Inflammatory macrophage treated with lipopolysaccharide for 4 hours (primary cell): ENCODE measurements at places on chromosomes 3 and 15.
A peak's percentile ranks its signal among the peaks of the same experiment; 100 is the strongest.

DNA sequence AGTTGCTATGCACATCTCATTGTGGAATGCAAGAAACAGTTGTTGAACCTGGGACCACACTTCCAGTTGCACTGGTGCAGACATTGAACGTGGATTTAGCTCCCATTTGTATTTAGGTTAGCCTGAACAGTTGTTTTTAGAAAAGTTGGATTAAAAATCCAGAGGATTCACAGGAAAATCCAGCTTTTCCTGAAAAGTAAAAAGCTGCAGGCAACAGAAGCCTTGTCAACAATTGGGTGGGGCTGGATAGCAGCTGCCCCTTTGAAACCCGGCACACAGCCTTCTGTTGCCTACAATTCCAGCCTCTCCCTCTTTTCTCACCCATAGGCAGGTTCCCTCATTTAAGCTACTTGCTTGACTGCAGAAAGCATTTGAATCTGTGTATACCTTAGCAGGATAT, 165.3 kb upstream of the TBL1XR1 start:
- no peak for DNase-seq

DNA sequence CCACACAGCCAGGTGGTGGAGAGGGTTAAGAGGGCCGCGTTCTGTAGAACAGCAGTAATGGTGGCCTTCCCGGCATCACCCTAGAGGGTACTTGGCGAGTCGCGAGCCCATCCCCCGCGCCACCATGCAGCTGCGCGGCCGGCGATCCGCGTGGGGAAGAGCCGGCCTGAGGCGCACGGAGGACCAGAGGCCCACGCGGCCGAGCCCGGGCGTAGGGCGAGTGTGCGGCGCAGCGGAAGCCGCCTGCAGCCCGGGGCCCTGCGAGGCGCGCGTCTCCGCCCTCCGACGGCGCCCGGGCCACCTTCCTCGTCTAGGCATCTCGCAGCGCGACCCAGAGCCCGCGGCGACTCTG, 423 bp downstream of the TKT start:
- peak; percentile 58 for DNase-seq

DNA sequence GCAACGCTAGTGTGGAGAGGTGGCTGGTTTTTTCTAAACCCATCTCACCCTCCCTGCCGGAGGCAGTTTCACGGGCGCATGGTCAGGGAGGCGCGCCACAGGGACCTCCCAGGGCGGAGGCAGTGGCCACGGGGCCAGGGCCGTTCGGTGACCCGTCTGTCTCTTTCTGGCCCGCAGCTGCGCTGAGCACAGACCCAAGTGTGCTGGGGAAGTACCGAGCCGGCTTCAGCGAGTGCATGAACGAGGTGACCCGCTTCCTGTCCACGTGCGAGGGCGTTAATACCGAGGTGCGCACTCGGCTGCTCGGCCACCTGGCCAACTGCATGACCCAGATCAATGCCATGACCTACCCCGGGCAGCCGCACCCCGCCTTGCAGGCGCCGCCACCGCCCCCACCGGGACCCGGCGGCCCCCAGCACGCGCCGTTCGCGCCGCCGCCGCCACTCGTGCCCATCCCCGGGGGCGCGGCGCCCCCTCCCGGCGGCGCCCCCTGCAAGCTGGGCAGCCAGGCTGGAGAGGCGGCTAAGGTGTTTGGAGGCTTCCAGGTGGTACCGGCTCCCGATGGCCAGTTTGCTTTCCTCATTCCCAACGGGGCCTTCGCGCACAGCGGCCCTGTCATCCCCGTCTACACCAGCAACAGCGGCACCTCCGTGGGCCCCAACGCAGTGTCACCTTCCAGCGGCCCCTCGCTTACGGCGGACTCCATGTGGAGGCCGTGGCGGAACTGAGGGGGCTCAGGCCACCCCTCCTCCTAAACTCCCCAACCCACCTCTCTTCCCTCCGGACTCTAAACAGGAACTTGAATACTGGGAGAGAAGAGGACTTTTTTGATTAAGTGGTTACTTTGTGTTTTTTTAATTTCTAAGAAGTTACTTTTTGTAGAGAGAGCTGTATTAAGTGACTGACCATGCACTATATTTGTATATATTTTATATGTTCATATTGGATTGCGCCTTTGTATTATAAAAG, 1.8 kb downstream of the HES1 start:
- peak; percentile 56 for DNase-seq

- DNase-seq = peak; percentile 74
Observed at GRCh38 chr15:81052046-81052445, 51.3 kb downstream of the TLNRD1 start.

DNA sequence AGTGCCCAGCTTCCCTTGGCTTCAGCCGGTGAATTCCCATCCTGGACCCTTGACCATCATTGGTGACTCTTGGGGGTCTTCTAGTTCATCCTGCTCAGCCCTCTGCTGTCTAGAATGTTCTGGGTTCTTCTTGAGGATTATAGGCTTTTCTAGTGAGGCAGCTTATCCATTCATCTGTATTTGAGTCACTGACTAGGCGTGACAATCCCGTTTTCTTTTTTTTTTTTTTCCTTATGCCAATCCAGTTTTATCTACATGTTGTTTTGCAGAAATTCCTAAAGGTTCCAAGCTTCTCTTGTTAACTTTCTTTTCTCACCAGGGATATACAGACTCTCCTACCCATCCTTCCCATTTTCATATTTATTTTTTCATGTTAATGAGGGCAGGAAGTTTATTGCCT, 6.6 kb upstream of the TRAK1 start:
- DNase-seq = no peak

GRCh38 chr15:41692049-41692448, 31.8 kb downstream of the MGA start:
- no peak for DNase-seq

DNA sequence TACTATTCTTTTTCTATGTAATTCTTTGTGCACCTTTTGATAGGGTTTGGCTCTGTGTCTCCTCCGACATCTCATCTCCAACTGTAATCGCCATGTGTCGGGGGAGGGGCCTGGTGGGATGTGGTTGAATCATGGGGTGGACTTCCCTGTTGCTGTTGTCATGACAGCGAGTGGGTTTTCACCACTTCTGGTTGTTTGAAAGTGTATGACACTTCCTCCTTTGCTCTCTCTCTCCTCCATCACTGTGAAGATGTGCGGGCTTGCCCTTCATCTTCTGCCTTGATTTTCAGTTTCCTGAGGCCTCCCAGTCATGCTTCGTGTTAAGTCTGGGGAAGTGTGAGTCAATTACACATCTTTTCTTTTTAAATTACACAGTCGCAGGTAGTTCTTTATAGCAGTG, 225.8 kb upstream of the DPPA4 start:
- DNase-seq = no peak

- no peak for DNase-seq
Observed at GRCh38 chr3:105409364-105409763, 42.7 kb downstream of the ALCAM start.

DNA sequence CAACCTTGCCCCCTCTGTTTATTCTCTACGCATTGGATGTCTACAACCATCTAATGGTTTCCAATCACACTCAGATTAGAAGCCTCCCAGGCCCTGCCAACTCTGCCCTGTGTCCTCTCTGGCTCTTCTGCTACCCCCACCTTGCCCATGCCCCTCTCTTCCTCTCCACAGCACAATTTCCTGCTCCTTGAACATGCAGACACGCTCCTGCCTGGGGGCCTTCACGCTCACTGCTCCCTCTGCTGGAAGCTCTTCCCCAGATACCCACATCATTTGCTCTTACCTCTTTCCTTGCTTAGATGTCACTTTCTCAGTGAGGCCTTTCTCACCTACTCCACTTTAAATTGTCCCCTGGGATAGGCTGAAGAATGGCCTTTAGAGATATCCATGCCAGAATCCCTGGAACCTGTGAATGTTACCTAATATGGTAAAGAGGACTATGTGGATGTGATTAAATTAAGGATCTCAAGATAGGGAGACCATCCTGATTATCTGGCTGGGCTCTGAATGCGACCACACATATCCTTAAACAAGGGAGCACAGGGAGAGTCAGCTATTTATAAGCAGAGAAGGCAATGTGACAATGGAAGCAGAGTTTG, 9.9 kb downstream of the KY start:
- peak; percentile 29 for DNase-seq

- no peak for DNase-seq
Observed at GRCh38 chr3:151203051-151203420, at the start of gene GPR171. GPR171 (minus strand) TSS chr3:151203216; CDS start chr3:151199386, 3,830 bp downstream.

GRCh38 chr3:130933801-130934345, 40.0 kb downstream of the ATP2C1 start:
- DNase-seq = no peak

DNA sequence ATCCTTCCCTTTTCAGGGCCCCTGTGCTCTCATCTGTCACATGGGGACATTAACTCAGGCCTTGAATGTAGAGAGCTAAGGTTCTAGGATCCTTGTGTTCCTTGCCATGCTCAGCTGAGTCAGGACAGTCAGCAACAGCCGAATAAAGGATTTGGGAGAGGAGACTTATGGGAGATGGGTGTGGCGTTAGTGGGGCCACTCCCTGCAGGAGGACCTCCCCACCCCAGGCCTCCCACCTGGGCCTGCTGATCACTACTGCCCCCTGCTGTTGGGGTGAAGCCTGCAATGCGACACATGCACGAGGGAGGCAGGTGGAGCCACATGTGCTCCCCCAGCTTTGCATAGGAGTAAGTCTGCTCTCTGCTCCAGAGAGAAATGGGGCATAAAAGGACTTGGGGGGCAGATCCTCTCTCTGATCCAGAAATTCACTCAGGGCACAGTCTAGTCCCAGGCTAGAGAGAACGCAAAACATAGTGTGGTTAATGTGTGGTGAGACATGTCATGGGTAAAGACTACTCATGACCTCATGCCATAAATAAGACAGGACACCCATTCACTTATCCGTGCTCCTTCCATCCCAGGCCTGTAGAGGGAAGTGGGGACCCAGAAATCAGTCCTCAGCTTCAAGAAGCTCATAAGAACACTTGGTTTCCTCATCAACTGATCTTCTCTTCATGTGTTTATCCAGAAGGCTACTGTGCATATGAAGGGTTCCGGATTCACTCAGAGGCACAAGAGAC, 19.4 kb downstream of the RBP1 start:
- peak; percentile 45 for DNase-seq

DNA sequence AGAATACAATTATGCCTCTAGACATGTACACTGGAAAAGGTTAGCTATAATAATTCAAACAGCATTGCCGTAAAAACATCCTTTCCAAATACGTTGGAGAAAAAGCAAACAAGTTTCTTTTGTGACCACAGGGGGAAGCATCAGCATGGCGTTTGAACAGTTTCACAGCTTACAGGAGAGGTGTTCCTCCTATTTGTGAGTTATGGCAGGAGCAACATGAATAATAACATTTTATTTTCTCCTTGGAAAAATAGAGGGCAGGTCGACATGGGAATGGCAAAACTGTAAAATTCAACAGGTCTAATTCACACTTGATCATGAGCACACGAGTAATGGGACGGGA, 39.7 kb upstream of the GADL1 start:
- peak; percentile 42 for DNase-seq

DNA sequence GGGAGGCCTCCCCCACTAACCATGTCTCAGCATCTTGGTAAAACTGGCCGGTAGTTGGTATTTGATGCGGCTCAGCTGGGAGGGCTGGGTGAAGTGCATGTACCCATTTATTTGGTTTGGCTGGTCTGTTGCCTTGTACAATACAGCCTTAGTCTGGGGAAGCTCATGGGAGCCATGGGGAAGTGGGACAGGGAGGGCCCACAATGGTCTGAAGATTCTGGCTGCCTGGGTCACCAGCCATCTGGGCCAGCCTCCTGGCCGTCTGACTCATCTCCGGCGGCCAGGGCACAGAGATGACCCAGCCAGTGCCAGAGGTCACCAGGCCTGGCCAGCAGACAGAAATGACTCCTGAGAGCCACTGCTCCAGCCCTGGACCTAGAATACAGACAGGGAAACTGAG, 51.6 kb upstream of the SMAD6 start:
- peak; percentile 91 for DNase-seq

DNA sequence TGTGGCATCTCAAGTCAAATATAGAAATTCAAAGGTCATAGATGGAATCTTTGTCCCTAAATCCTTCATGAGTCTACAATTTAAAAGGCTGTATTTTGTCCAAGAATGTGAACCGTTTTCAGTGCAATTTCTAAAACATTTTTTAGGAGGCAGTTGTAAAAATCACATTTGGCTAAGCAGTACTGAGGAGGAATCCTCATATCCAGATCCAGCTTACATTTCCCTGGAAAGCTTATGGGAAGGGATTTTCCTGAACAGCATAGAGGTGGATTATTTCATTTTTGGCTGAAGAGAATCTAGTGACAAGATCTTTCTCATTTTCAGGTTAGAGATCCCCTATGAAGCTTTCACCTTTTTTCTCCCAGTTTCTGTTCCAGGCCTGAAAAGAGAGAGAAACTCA, 178.4 kb downstream of the POLR2M start:
- no peak for DNase-seq

GRCh38 chr3:125280668-125281361, 68.3 kb upstream of the SLC12A8 start:
- DNase-seq = no peak

DNA sequence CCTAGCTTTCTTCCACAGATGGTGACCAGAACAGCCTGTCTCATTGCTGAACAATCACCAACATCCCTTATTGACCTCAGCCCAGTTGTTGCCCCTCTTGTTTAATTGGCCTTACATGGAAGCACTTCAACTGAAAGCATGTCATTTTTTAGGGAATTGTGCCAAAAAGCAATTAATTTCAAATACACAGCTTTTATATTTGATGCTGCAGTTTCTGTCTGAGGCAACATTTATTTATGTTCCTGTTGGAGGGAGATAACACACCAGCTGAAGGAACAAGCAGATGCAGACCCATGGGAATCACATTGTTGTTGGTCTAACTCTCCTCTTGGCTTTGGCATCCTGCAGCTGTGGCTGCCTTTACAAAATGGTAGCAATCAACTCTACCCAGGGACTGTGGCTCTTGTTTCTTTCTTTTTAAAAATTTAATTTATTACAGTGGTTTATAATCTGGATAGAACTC, 498.1 kb upstream of the RGMA start:
- no peak for DNase-seq

DNA sequence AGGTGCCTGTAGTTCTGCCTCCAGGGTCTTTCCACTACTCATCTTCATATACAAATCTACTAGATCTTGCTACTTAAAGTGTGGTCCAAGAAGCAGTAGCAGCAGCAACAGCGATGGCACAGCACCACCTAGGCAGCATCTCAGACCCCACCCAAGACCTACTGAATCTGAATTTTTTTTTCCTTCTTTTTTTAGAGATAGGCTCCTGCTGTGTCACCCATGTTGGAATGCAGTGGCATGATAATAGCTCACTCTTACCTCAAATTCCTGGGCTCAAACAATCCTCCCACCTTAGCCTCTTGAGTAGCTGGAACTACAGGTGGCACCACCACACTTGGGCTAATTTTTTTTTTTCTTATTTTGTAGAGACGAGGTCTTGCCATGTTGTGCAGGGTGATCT, 346.7 kb upstream of the TGFBR2 start:
- no peak for DNase-seq

DNA sequence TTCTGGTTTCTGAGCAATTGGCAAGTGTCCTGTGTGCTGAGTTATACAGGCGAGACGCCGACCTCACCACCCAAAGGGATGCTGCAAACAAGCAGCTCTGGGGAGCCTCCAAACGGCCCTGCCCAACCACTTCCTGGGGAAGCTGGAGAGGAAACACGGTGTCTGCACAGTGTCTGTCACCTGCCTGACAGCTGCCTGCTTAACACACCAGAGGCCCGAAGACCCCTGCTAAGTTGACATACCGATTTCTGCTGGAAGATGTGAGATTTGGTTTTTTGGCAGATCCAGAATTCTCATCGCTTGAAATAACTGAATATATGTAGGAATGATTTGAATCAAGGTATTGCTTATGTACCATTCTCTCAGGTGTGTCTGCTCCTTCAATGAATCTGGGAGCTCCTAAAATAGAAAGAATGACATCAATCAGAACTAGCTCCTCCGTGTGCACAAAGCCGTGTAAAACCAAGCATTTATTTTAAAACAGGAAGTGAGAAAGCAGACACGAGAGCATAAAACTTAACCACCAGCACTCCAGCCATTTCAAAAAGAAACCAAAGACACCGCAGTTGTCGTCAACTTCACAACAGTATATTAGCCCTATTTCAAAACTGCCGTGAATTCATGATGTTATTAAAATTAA, 27.2 kb downstream of the LRRC2 start:
- peak; percentile 77 for DNase-seq
